ENCODE measurements at places on chromosomes 12 and 14.

GRCh38 chr12:40001406-40001805, 104.5 kb downstream of the SLC2A13 start:
- no peak for DNase-seq

- DNase-seq: no peak
Measured at GRCh38 chr14:102077382-102077709, 9.5 kb downstream of the HSP90AA1 start.

GRCh38 chr12:104570174-104570907, 113.6 kb downstream of the CHST11 start:
- DNase-seq: no peak

- no peak for DNase-seq
Measured at GRCh38 chr12:20142316-20142715, 226.0 kb upstream of the PDE3A start.

DNA sequence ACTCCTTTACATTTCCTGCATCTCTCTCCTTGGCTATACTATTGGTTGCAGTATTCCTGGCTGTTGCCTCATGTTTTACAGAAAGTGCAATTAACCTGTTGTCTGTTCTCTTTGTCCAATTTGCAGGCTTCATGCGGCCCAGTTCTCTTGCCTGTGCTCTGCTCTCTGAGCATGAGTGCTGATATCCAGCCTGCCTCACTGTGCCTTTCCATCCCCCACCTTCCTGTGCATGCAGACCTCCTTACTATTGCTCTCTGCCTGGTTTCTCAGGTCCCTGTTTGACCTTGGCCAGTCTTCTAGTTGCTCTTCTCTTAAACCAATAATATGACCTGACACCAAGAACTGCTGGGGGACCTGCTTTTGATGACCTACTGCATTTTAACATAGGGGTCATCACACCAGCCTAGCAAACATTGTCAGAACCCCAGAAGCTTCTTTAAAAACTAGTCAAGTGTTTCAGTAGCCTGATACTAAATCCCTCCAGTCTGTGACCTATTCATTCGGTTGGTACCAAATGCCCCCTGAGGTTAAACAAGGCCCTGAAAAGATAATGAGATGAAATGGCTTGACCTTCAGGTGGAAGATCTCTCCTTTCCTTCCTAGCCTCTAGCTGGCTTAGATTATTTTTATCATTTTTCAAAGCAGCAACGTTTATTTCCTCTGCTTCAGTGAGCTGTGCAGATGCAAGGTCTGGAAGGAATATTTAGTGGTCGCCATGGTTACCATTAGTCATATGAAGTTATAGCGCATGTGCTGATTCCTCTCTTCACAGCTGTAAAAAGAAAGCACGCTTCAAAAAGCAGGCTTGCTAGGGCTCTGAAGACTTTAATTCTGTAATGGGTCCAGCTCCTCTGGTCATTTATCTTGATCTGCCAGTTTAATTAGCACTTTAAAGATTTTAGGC, 216.5 kb downstream of the PHLDA1 start:
- DNase-seq: no peak

- no peak for DNase-seq
Measured at GRCh38 chr14:68982581-68982980, 3.5 kb upstream of the ACTN1 start.

- no peak for DNase-seq
Measured at GRCh38 chr12:79115743-79116142, 251.2 kb downstream of the SYT1 start.

Measured in stimulated activated CD8-positive, alpha-beta memory T cell treated with anti-CD3 and anti-CD28 coated beads, Interleukin-7, amount 100 ng/mL, for 48 hours (primary cell).